ENCODE measurements at places on chromosomes 3 and 15.

DNA sequence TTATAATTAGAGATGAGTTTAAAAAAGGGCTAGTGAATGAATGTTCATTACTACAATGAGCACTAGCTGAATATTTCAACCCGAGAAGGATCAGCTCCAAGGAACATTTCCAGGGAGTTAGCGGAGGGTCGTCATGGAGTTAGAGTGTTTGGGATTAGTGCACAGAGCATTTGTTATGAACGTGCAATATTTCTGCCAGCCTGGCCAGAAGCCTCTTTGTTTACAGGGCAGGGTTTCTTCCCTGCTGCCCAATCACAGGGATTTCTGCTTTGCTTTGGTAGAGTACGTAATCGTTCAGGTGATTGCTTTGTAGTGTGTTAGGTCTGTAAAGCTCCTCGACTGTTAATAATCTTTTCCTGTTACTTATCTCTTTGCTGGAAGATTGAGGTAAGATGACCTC, 5.9 kb downstream of the CGNL1 start:
- no peak for DNase-seq

DNA sequence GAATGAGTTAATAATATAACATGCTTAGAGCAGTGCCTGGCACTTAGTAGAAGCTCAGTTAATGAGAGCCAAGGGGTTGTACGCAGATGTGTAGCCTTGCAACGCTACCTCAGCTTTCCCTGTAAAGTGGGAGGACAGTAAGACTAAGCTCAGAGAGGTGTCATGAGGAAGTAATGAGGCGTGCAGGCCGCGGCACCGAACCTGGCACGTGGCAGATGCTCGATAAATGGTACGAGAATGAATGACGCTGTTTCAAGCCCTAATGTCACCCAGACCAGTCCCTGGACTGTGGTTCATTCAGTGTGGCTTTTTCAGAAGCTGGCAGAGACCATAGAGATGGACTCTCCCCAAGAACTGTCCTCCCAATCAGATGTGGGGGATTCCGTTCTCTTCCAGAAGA, 21.2 kb downstream of the GRIP2 start:
- no peak for DNase-seq

GRCh38 chr3:27356976-27357375, 12.2 kb downstream of the NEK10 start:
- no peak for DNase-seq

DNA sequence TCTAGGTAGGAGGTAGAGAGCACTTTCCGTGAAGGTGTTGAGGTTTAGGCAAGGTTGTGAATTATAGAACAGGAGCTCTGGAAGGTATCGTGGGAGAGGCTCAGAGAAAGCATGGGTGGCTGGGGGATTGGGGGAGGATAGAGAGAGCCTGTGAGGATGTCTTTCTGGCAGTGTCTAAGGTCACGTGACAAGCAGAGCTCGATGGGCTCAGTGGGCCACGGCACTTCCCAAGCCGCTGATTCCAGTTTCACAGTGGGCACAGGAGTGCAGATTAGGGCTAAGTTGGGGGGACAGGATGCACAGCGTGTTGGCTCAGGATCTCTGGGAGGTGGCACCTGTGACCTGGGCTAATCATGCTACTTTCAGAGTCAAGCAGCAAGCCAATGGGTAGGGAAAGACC, 52.0 kb downstream of the CEMIP start:
- no peak for DNase-seq

DNA sequence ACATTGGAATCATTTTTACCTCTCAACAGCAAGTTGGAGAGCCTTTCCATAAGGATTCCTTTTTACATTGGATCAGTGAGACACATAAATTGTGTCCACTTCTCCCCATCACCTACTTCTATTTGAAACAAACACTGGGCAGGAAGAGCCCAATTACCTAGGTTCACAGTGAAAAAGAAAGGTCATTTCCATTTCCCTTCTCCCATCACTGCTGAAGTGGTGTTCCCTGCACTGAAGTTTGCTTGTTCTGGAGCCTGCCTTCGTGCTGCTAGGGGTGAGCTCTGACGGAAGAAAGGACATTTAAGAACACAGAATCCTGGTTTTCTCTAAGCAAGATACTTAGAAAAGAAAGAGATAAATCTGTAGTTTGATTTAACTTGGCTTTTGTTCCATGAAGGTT, 123.8 kb upstream of the ZBTB20 start:
- no peak for DNase-seq

DNA sequence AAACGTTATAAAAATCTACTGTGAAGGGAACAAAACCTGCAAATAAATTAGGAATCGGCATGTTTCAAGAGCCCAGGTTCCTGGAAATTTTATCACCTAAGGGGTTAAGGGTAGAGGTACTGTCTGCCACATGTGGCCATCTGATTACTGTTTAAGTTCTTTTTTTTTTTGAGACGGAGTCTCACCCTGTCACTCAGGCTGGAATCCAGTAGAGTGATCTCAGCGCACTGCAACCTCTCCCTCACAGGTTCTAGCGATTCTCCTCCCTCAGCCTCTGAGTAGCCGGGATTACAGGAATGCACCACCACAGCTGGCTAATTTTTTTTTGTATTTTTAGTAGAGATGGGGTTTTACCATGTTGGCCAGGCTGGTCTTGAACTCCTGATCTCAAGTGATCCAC, 35.8 kb downstream of the UQCC5 start:
- no peak for DNase-seq

- DNase-seq, result no peak
Observed at GRCh38 chr3:72481542-72481941, 366.7 kb downstream of the SHQ1 start.

DNA sequence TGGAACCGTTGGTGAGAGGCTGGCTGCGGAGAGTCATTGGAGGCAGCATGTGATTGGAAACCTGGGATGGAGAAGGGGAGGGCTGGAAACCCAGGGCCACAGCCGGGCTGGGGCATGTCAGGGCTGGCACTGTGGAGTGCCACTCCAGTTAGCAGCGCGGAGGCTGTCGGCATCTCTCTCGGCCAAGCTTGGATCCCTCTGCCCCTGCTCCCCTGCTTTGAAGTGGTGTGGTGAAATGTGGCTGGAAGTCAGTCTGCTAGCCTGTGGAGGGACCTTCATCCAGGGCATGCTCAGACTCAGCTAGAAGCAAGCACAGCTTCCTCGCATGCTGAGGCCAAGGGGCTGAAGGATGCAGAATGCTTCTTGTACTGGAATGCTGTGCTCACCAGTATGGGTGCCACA, 13.5 kb downstream of the SLCO3A1 start:
- DNase-seq, result no peak

DNA sequence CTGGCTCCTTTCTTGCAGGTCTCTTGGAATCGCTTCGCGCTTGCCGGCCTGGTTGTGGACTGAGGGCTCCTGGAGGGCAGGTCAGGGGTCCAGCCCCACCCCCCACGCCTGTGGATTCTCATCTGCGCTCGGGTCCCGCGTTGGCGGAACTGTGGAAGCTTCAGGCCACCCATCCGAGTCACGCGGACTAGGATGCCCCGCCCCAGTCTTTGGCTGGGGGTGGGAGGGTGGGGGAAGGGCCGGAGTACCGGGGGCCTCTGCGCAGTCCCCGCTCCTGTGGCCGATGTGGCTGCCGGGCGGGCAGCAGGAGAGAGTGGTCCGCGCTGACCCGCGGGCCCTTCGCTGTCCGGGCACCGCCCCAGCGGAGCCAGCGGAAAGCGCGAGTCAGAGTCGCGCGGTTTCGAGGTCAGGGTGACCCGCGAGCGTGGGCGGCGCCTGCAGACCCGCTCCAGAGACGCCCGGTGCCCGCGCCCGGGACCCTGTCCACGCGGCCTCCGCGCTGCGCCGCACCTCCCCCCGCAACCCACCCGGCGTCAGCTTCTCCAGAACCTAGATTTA, 114.2 kb downstream of the KLF13 start:
- no peak for DNase-seq

DNA sequence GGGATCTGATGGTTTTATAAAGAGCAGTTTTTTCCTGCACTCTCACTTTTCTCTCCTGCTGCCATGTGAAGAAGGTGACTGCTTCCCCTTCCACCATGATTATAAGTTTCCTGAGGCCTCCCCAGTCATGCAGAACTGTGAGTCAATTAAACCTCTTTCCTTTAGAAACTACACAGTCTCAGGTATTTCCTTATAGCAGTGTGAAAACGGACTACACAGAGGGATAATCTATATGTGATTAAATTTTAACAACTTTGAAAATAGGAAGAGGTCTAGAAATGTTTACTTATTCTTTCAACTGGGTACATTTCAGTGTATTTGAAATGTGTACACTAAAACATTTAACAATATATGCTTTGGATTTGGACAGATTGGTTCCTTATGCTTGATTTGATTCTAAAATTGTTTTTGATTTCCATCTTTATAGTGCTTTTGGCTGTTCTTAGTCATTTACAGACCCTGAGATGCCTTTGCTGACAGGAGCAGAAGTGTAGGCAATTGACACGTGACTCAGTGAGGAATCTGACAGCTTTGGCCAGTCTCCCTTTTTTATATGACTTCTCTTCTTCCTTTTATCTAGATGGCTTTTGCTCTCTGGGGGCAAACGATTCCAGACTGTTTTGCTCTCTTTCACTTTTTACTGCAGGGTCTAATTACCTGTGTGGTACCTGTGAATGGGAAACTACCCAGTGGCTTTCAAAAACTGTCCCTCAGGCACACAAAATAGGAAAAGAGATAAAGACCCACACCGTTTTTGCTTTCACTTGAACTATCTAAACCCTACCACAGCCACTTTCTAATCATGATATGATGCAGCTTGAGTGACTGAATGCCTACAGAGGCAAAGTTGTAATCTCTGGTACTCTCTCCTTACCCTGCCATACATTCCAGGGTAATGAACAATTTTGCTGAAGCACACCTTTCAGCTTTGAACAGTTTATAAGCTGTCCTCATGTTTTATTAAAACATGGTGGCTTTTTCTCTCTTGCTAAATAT, 422.6 kb downstream of the ROBO1 start:
- DNase-seq, result no peak

- DNase-seq, result no peak
Observed at GRCh38 chr3:194675680-194676079, 3.7 kb upstream of the LSG1 start.

- DNase-seq, result no peak
Observed at GRCh38 chr15:93865586-93865985, 365.8 kb upstream of the MCTP2 start.

DNA sequence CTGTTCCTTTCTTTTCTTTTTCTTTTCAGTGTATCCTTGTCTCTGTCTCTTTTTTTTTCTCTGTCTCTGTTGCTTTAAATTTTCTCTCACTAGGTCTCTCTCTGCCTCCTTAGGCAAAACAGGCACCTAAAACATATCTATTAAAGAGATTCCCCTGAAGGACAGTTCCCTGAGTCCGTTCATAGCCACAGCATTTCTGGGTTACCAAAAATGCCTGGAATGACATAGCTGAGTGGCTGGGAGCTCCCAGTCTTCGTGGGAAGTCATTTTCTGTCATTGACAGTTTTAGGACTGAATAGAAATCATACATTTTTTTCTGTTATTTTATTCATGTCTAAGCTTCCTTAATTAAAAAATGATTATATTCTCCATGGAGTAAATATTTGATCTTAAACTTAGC, 323.8 kb upstream of the AZI2 start:
- DNase-seq, result no peak

DNA sequence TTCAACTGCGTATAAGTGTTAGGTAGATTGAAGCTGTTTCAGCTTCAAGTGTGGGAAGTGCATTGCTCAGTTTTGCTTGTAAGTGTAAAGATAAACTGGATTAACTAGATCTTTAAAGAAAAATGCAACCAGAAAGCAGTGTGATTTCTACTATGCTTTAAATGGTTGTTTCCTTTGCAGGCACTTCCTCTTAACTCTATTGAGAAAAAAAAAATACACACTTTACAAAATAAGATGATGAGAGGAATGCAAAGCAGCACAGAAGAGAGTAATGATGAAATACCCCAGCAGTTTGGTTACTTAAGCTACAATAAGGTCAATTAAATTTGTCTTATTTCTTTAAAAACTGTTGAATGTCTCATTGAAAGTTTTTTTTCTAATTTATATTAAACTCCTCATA, 40.8 kb downstream of the DPH6 start:
- DNase-seq, result no peak

DNA sequence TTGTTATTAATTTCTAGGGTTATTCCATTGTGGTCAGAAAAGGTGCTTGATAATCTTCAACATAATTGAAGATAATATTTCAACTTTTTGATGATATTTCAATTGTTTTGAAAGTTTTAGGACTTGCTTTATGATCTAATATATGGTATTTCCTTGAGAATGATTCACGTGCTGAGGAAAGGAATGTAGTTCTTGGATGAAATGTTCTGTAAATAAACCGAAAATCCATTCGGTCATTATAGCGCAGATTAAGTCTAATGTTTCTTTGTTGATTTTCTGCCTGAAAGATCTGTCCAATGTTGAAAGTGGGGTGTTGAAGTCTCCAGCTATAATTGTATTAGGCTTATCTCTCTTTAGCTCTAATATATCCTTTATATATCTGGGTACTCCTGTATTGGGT, 617.5 kb upstream of the NECTIN3 start:
- DNase-seq, result no peak

DNA sequence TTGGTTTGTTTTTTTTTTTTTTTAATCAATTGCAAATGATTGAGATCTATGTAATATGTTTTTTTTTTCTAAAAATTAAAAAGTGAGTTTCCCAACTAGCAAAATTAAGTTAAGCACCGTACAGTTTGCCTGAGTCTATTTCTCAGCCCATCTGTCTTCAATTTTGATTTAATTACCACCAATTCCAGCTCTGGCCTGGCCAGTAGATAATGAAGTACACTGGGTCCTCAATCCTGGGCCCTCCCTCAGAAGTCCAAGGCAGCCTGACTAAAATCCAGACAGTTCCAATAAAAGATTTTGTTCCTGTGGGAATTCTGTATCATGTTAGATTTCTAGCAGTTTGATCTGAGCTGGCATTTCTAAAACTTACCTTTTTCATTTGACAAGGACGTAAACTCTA, 887.2 kb downstream of the NAALADL2 start:
- DNase-seq, result no peak

DNA sequence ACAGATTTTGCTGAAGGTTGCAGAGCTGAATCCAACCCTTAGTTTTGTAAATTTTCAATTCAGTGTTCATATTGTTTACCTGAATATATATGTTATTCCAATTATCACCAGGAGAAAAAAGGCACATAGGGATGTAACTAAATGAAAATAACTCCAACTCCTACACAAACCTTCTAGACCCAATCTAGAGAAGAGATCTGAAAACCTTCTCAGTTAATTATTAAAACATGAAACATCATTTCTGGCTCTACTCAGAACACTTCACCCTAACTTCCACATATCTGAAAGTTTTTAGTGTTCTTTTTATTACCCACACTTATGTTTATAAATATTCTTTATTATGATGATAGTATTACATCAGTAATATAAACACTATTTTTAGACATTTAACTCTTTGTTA, 76.6 kb downstream of the LRRFIP2 start:
- DNase-seq, result no peak

GRCh38 chr15:92681141-92681631, 25.6 kb upstream of the FAM174B start:
- DNase-seq, result no peak

GRCh38 chr3:52430416-52430810, 14.5 kb downstream of the SEMA3G start:
- DNase-seq, result no peak
